ENCODE measurements at places on chromosomes 1 and 21. TPM values are rescaled to one million over a fixed set of nuclear protein-coding genes. Genes with fewer than 3 reads are reported as not detected.
A peak's percentile ranks its signal among the peaks of the same experiment; 100 is the strongest.

- no peak for DNase-seq
Measured at GRCh38 chr1:114314098-114314497, 160.4 kb upstream of the SYT6 start.

- no peak for DNase-seq
Measured at GRCh38 chr1:165927169-165927568, 99.8 kb downstream of the UCK2 start.

DNA sequence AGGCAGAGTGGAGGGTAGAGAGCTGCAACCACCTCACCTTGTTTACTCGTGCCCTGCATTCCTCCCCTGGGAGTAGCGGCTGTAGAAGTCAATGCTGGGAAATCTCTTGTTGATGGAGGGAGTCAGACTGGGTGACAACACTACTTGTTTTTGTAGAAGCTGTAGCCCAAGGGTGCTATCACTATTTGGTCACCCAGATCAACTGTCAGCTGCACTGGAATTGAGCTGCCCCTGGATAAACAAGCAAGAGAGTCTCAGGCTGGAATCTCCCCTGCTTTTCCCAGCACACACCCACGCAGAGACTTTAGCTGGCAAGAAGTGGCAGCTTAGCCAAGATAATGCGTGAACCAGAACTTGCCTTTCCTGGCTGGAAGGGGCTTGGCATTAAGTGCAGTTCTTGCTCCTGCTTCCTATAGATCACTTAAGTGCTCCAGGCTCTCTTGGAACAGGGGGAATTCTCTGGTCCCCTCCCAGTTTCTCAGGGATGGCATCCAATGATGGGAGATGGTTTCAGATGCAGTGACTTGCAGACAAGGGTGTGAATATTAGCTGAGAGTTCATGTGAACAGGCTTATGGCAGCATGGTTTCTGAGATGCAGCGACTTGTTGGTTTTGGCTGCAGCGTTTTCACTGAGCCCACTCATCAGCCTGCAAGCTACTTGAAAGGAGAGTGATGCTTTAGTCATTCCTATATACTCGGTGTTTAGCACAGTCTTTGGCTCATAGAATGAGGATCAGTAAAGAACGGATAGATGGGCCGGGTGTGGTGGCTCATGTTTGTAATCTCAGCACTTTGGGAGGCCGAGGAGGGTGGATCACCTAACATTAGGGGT lies 16.8 kb downstream of the ATP2B4 start:
- DNase-seq: no peak

GRCh38 chr1:33306653-33307493 lies 14.0 kb downstream of the A3GALT2 start:
- peak; percentile 46 for DNase-seq

- no peak for DNase-seq
Measured at GRCh38 chr1:19272064-19272463, 16.5 kb downstream of the AKR7A3 start.

DNA sequence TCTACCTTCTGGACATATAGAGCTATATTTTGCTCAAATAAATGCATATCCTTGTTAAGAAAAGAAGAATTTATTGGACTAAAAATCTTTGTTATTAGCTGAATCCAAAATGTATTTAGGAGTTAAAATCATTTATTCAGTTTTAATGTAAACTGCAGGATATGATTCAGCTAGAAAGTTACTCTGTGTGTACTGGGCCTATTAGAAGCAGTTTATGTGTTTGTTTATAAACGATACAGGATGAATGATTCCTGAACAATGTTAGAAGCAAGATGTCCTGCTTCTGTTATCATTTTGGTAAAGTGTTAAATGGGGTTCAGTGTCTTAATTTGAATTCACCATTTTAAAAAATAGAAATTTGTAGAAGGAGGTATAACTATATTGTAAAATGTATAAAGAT lies 549.2 kb upstream of the ZRANB2 start:
- DNase-seq: no peak

GRCh38 chr1:233587196-233587595 lies 26.7 kb upstream of the KCNK1 start:
- DNase-seq: no peak

DNA sequence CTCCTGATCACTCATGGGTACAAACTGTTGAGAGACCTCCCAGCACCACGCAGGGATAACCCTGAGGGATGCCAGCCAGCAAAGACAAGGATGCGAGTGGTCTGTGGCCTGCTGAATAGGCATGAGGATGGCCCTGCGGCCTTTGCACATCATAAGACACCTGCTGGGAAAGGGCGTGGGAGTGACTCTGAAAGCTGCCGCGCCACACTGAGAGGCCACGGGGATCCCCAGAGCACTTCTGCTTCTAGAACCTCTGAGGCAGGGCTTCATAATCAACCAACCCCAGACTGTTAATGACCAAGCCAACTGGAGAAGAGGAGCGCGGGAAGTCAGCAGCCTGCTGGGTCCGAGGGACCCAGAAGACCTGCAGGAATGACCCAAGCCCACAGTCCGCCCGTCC lies 73.8 kb downstream of the SH3BGR start:
- no peak for DNase-seq

DNA sequence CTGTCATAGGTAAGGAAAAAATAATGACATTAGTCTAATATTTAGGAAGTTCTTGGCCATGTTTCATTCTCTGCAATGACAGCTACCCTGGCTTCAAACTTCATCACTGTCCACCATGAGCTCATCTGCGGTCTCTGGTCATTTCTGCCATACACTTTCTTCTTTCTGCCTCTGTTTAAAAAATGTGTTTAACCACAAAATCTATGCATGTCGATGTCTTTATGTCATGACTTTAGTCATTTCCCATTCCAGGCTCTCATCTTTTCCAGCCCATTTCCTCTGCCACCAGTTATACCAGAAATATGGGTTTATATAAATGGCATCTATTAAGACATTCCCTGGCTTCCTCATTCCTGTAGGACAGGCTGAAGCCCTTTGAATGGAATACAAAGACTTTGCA lies 68.5 kb upstream of the DUSP10 start:
- DNase-seq: no peak

DNA sequence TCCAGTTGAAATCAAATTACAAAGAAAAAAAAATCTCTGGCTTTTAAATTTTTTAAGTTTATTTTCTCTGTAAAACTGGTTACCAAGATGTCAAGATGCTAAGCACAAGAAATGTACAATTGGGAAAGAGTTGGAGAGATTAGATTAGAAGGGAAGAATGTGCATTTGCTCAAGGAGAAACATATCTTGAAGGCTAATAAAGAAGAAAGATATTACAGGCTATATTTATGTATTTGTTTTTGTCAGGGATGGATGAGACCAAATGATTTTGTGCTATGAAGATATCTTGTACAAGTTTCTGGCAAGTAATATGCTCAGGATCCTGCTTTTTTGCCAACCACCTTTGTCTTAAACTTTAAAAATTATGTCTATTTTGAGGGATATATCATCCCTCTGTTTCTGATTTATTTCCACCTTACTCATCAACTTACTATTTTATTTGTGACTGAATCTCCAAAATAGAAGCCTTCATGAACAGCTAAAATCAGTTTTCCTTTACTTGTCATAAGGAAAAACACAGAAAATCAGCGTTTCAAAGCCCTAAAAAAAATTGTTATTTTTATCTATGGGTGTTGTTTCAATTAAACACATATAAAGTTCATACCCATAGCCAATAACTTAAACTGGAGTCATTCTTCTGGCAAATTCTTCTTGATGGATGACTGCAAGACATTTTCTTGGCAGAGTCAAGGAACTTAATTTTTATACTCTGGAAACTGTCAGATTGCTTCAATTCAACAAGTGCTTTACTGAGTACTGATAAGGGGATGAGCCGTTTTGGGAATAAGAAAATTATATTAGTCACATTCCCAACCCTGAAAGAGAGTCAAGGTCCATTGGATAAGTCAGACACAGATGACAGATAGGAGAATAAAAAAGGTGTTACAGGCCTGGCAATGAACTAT lies 141.8 kb downstream of the CTH start:
- no peak for DNase-seq

TRIM62 gene
- polyA plus RNA-seq: 5.3 TPM

GPATCH4 gene
- polyA plus RNA-seq: 30.9 TPM

LCE6A gene
- polyA plus RNA-seq: not detected
